BJ (cell line): ENCODE measurements at places on chromosomes 12 and 14. TPM values are rescaled to one million over a fixed set of nuclear protein-coding genes. Genes with fewer than 3 reads are reported as not detected.

- DNase-seq: no peak
Observed at GRCh38 chr12:3142386-3142785, 65.2 kb downstream of the TSPAN9 start.

DNA sequence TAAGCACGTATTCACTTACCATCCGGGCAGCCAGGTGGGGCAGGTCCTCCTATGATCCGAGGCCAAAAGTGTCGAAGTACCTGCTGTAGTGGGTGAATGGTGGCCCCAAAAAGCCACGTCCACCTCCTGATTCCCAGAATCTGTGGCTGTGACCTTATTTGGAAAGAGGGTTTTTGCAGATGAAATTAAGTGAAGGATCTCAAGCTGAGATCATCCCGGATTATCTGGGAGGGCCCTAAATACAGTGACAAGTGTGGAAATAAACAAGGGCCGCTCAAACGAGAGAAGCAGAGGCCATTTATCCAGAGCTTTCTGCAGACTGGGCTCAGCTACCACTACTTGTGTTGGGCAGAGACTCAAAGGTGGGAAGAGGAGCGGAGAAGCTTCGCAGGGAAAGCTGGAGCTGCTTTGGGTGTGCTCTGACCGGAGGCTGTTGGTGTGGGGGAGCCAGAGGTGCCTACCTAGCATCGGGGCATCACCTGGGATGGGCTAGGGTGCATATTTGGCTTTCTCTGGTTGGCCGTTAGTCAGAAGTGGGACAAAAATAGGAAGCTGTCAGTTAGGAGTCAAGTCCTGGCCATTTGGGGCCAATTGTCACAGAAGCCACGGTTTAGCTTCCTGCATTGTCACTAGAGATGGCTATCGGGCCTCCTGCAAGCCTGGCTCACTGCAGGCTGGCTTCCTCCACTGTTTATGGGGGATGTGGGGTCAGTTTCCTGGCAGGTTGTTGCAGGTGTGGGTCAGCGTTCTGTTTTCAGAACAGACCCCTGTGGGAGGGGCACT is 27.8 kb upstream of the DLK1 start:
- no peak for DNase-seq

The ACVRL1 gene
- polyA plus RNA-seq: 7.8 and 13.1 TPM in 2 replicates

The OR6C65 gene
- polyA plus RNA-seq: not detected in 2 replicates

The STAT6 gene
- polyA plus RNA-seq: 110 and 177 TPM in 2 replicates

The BBOF1 gene
- 3.5 and 7.5 TPM in 2 replicates for polyA plus RNA-seq

The CACNA2D4 gene
- 0.39 TPM in 2 replicates for polyA plus RNA-seq
